ENCODE measurements at places on chromosomes 4 and X.

GRCh38 chrX:9875801-9876200 lies 89.6 kb downstream of the SHROOM2 start:
- DNase-seq = no peak

- no peak for DNase-seq
These were observed 165.8 kb downstream of the NSUN7 start for GRCh38 chr4:40915318-40916217.

- DNase-seq = no peak
These were observed 399.6 kb upstream of the NDST3 start for GRCh38 chr4:117634716-117635115.

GRCh38 chr4:57080781-57081650 lies 29.2 kb downstream of the IGFBP7 start:
- peak; percentile 85 for DNase-seq

DNA sequence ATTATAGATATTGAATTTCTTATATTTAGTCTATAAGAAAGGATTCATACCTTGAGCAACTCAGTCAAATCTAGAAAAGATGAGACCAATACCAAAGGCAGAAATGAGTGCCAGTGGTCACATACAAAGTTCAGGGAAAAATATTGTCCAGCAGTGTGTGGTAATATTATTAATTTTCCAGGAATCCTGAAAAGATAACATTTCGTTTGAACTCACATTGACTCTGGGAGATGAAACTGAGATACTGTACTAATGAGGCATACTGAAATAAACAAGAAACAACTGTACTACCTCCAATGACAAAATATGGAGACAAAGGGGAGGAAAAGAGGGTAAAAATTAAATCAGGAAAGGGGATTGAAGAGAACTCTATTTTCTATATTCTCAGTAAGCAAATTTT lies 212.4 kb downstream of the TRAM1L1 start:
- DNase-seq = no peak

DNA sequence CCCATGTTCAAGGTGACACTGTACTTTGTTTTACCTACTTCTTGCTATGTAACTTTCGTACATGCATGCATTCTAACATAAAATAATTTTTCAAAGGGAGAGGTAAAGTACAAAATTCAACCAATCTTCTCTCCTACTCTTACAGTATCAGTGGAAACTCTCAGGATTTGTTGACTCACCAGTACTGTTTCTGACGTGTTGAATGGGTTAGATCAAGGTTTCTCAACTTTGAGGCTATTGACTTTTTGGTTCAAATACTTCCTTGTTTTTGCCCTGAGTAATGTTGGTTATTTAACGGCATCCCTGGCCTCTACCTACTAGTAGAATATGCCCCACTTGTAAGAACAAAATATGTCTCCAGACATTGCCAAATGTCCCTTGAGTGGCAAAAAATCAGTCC lies 94.6 kb upstream of the SMAD1 start:
- DNase-seq = no peak

GRCh38 chrX:74458736-74459135 lies 37.4 kb downstream of the SLC16A2 start:
- DNase-seq = peak; percentile 45

- DNase-seq = peak; percentile 8
These were observed 6.4 kb upstream of the SMIM9 start for GRCh38 chrX:154840856-154841255.

DNA sequence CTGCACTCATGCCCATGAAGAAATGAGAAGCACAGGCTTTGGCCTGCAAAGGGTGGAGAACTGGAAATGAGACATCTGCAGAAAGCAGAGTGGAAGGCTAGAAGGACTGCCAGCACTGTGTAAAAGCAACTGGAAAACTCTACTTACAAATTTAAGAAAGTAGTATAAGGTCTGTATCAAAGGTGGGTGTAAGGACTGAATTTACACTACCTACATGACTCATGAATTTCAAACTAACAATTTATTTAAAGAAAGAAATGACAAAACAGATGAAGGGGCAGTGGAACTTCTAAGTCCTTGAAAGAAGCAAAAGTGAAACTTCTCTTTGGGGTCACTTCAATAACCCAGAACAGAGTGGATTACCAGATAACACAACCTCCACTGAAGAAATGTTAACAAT lies 71.2 kb downstream of the SLC10A7 start:
- no peak for DNase-seq

DNA sequence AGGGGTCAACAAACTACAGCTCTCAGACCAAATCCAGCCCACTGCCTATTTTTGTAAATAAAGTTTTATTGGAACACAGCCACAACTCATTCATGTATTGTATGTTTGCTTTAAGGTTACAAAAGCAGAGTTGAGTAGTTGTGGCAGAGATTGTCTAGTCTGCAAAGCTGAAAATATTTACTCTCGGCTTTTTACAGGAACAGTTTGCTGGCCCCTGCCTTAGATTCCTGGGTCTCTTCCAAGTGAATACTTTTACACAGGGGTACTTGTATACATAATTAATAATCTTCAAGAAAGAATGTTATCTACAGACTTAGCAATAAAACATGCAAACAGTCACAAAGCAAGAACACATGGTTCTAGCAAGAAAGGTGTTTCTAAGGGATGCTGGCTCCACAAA lies 154.2 kb downstream of the AMELX start:
- DNase-seq = no peak

- no peak for DNase-seq
These were observed 17.8 kb downstream of the SEPSECS start for GRCh38 chr4:25142468-25142867.

GRCh38 chr4:7719354-7720174 lies 220.1 kb downstream of the AFAP1 start:
- DNase-seq = no peak

DNA sequence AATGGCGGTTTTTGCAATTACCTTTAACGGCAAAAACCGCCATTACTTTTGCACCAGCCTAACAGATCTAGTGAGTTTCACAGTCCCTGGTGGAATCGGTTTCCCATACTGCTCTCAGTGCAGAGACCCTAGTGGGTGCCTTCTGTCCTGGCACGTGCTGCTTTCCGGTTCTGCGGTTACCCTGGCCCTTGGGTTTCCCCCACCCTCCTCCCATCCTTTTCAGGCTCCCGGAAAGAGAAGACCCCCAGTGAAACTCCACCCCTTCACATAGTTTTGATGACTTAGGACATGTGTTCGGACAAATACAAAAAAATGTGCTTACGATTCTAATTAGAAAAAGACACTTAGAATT lies 36.9 kb downstream of the NLGN3 start:
- DNase-seq = no peak

- DNase-seq = no peak
These were observed 39.2 kb upstream of the USP9X start for GRCh38 chrX:41045960-41046567.

DNA sequence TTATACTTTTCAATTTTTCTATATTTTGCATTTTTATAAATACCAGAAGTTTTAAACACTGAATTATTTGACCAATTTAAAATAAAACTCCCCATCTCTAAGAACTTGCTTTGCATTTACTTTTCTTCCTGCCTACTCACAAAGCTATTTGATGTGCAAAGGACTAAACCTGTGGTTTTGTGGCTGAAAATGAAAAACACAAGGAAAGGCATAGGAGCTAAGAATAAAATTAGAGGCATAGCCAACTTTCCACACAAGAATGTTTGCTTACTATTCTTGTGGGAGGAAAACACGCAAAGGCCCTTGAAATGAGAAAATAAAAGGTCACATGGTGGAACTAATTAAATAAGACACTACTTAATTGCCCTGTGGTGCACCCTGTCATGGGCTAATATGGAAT lies 221.2 kb downstream of the KLHL13 start:
- DNase-seq = no peak

- DNase-seq = no peak
These were observed 54.0 kb downstream of the GC start for GRCh38 chr4:71729856-71730255.

GRCh38 chr4:39205000-39205399 lies 22.7 kb downstream of the WDR19 start:
- DNase-seq = no peak

DNA sequence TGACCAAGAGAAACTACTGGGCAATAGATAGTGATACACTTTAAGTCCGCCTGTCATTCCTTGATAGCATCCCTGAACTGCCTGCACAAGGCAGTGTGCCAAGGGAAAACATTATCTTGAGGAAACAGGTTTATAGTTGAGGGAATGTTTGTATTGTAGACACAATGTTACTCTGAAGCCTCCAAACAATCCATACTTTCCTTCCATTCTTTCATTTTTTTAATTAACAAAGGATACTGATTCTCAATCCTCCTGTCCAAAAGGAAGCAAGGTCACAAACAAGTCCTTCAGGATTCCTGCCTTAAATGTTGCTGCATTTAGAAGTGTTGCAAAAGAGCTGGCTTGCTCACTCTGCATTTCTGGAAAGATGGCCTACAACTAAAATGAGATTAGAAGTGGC lies 61.7 kb upstream of the PRSS48 start:
- DNase-seq = no peak

DNA sequence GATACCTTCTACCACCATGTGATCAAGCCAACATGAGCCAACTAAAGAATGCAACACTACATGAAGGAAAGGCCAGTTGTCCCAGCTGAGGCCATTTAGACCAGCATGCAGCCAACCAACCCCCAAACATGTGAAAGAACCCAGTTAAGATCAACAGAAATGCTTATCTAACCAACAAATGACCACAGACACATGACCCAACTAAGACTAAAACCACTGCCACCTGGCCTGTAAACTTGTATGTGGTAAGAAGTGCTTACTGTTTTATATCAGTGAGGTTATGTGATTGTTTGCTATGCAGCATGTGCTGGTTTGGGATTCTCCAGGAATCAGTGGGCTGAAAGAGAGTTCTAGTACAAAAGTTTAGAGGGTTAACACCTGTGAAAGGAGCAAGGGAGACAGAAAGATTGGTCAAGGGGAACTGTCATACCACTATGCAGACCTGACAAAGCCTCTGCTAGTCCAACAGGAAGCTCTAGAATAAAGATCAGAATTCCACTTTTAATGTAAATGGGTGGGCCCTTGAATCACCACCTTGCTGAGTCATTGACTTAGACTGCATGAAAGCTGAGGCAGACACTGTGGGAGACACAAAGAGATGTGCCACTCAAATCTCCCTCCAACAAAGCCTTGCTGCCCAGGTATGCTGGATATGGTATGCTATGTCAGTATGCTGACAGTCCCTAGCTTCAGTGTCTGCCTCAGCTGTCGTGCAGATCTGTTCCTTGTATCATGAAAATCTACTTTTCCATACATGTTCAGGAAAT lies 6.1 kb upstream of the SH3D19 start:
- no peak for DNase-seq

GRCh38 chr4:26325191-26325590 lies 4.4 kb downstream of the RBPJ start:
- DNase-seq = no peak

GRCh38 chr4:134126955-134127354 lies 74.6 kb downstream of the PABPC4L start:
- DNase-seq = no peak

- DNase-seq = no peak
These were observed 77.6 kb downstream of the FBXL5 start for GRCh38 chr4:15577508-15577907.

GRCh38 chr4:86386817-86387415 lies 27.1 kb upstream of the MAPK10 start:
- no peak for DNase-seq

DNA sequence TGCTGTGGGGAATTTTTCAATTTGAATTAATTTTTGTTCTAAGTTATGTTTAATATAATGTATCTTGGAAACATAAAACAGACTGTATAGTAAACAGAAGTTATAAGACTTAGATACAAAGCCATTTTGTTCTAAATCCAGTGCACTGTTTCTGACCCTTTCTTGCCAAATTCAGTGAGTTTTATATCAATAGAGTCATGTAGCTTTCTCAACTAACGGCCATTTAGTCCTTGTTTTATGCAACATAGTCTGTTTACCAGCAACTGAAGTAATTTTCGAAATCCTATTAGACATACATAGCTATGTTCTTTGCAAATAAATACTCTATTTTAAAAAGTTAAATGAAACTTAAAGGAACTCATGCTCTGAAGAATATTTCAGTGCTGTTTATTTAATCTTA lies 242.8 kb downstream of the ADGRL3 start:
- no peak for DNase-seq

GRCh38 chr4:141654098-141654497 lies 17.7 kb downstream of the IL15 start:
- no peak for DNase-seq

GRCh38 chrX:131739823-131740222 lies 195.9 kb downstream of the OR13H1 start:
- DNase-seq = no peak

- no peak for DNase-seq
These were observed 29.6 kb upstream of the KCNE5 start for GRCh38 chrX:109654516-109655109.

DNA sequence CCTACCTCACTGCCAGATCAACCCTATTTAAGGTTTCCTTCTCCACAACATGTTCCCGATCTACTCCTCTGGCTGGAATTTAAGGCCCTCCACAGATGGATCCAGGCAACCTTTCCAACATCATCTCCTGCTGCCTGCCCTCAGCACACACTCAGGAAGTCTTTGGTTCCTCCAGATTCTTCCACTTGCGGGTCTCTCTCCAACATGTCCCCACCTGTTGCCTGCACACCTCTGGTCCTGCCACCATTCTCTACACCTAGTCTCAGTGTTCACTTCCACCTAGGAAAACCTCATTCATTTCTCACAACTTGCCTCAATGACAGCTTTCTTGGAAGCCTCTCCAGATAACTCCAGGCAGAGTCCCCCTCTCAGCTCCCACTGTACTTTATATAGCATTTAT lies 80.1 kb downstream of the RTL5 start:
- no peak for DNase-seq

- peak; percentile 55 for DNase-seq
These were observed 125.4 kb downstream of the ZNF330 start for GRCh38 chr4:141346144-141346543.

- no peak for DNase-seq
These were observed 18.5 kb upstream of the TET2 start for GRCh38 chr4:105128208-105128607.

- DNase-seq = peak; percentile 7
These were observed 276.5 kb downstream of the PPP4R3C start for GRCh38 chrX:27186671-27187070.

All from GM04504 (cell line).